Kidney epithelial cell (primary cell): ENCODE measurements at places on chromosomes 3 and 15.

GRCh38 chr3:57958642-57959422 lies 49.4 kb upstream of the FLNB start:
- DNase-seq: no peak

- DNase-seq: no peak
These were observed 11.9 kb upstream of the C3orf38 start for GRCh38 chr3:88137836-88138235.

DNA sequence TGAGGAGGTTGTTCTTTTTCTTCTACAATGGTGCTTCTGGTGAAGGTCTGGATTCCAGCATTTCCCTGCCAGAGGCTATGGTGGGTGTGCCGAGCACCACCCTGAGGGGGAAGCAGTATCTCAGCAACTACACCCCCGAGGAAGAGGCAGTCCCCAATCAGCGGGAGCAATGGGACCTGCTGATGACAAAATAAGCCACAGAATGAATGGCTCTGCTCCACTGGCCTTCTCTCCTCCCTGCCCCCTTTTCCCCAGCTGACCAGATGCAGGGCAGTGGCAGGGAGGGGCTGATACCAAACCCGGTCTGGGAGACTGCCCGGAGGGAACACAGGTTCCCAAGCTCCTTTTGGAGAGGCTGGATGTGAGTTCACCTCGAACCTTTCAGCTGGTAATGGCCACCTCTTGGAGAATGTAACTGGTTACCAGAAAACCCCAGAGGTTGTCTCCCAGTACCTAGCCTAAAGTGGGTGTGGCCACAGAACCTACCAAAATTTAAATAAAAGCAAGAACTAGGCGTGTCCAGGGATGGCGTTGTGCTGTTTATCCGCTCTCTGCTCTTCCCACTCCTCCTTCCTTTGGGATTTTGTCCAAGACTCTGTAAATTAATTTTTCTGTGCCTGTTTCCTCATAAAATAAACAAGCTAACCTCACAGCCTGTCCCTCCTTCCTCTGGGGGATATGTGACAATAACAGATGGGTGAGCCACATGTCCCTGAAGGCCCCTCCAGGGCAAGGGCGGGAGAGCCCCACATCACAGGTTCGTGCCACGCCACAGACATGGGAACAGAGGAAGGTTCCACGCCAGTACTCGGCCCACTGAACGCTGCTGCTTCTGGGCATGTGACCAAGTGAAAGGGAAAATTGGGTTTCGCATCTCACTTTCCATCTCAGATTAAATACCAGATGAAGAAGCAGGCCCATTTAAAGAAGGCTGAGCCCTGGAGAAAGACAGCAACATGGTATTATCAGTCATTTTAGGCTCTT lies 35.1 kb upstream of the SPTBN5 start:
- DNase-seq: no peak

- no peak for DNase-seq
These were observed 7.6 kb downstream of the HDC start for GRCh38 chr15:50257924-50258323.

DNA sequence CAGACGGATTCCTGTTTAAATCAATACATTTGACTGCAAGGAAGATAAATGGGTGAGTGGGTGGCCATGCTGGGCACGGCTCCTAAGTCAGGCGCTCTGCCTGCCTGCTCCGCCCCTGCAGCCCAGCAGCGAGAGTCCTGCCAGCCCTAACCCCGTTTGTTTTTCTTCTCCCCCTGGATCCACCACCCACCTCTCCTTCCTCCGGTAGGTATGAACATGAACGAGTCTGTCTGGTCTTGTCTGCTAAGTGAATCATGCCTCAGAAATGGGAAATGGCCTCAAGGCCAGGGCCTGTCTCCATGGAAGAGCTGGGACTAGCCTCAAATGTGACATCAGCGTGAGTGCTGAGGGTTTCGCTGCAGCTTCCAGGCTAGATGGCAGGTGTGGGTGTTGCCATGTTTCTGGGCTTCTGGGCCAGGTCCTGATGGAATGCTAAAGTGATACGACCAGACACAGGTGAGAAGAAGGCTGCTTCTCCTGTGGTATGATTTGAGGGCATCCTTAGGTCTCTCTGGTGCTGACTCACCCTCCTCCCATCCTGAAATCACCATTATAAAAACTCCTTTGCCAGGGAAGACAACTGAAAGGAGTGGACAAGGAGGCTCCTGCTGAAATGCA lies 5.6 kb upstream of the FEM1B start:
- peak; percentile 84 for DNase-seq

- no peak for DNase-seq
These were observed 92.1 kb upstream of the TSPAN3 start for GRCh38 chr15:77162872-77163633.

- DNase-seq: no peak
These were observed 408.6 kb upstream of the PDZRN3 start for GRCh38 chr3:74033381-74033780.

- no peak for DNase-seq
These were observed 610.5 kb upstream of the ZNF385D start for GRCh38 chr3:22361521-22361920.

- DNase-seq: no peak
These were observed 82.6 kb upstream of the MAGI1 start for GRCh38 chr3:66121318-66121717.

GRCh38 chr3:5267252-5267651 lies 79.7 kb downstream of the EDEM1 start:
- no peak for DNase-seq

- DNase-seq: no peak
These were observed 22.7 kb downstream of the HEG1 start for GRCh38 chr3:125033135-125033534.

DNA sequence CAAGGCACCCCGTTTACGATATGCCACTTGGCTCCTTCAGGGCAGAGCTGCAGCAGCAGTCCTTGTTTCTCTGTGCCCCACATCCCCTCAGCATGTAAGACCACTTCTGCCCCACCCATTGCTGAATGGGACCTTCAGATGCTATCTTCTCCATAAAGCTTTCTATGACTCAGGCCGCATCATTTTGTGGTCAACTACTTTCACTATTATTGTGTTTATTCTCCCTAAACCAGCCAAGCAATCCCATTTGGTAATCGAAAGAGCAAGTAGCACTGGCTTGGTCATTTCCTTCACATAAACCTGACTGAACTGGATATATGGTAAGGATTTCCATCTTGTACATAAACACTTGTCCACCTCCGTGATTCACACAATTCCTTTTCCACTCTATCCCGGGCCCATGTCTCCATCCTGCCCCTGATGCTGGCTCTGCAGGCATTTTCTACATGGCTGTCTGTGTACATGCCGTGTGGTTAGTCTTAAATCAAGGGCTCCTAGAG lies 25.7 kb downstream of the LIPC start:
- DNase-seq: no peak

DNA sequence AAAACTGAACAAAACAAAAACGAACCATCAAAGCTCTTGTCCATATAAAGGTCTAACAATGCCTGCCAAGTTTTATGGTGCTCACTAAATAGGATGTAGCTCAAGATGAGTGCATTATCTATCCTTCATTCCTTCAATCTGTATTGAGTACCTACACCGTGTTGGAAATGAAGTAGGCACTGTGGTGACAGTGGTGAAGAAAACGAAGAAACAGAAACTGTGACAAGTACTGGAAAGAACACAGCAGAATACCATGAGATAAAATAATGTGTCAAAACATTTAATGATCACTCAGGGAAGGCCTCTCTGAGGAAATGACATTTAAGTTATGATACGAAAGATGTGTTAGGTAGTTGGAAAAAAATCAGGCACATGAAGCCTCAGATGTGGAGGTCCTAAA lies 36.2 kb downstream of the CBLB start:
- no peak for DNase-seq

GRCh38 chr3:100759159-100759558 lies 49.9 kb downstream of the TFG start:
- DNase-seq: no peak
